CD8-positive, alpha-beta memory T cell (primary cell): ENCODE measurements at places on chromosomes 12 and 14.

GRCh38 chr14:68506645-68507419 lies 286.0 kb downstream of the ZFP36L1 start:
- no peak for DNase-seq

DNA sequence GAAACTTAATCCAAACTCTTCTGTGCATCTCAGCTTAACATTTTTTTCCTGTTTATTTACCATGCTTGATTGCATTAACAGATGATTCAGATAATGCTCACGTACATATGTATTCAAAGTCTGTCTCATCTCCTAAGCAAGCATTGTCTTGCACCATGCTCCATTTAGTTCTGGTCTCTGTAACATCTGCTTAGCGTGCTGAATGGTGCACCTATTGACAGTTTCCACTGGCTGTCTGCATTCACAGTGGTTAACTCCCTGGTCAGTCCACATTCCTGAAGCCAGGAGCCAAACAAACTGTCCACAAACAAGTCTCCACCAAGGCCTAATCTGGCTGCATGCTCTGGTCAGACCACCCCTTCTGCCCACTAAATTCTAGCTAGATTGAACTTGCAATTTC lies 83.9 kb downstream of the KNTC1 start:
- no peak for DNase-seq

- no peak for DNase-seq
Observed at GRCh38 chr14:74525361-74525851, 31.8 kb downstream of the ISCA2 start.

DNA sequence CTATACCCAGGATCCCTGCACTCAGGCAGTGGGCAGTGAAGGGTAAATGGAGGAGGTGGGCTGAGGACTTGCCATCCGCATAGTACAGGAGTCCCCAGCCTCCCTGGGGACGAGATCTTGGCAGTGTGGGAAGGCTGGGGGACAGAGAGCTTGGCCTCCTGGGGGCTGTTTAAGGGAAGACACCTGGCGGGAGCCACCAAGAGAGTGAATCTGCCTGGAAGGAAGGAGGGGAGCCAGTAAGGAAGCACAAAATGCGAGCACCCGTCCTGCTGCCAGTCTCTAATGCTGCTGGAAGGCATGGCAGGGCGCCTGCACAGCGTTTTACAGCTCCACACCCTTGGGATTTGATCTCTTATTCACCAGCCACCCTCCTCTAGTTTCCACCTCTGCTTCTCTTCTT lies 7.4 kb upstream of the KRT2 start:
- DNase-seq: no peak

DNA sequence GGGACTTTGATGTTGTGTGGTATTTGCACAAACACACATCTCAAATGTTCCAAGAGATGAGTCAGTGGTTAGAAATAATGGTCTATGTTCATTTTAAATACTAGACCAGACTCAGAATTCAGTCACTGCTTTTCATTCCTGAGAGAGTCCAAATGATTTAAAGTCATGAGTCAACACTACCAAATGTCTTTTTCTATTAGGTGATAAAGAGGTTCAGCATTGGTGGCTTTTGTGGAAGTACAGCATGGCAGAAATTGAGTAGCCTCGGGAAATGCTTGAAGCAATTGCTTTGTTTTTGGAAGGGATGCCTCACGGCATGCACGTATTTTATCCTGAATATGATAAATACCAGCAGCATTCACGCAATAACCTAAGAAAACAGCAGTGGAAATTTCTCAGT lies 115.7 kb downstream of the DIO2 start:
- no peak for DNase-seq
